HAP-1 (cell line): ENCODE measurements at places on chromosomes 4 and X.

DNA sequence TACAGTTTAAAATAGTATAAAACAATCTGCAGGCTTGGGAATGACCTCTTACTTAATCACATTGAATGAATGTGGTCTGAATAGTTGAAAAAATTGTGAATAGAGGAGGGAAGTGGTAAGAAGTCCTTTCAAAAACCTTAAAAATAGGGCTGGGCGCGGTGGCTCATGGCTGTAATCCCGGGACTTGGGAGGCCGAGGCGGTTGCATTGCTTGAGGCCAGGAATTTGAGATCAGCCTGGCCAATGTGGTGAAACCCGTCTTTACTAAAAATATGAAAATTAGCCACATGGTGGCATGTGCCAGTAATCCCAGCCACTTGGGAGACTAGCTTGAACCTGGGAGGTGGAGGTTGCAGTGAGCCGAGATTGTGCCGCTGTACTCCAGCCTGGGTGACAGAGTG, 36.5 kb downstream of the HERC3 start:
- no peak for DNase-seq

GRCh38 chrX:136146614-136147314, 569 bp upstream of the FHL1 start:
- DNase-seq = peak; percentile 28

GRCh38 chrX:57899064-57899463, 11.2 kb downstream of the ZXDA start:
- DNase-seq = no peak

GRCh38 chr4:166318810-166319525, 445.9 kb downstream of the TLL1 start:
- DNase-seq = no peak

DNA sequence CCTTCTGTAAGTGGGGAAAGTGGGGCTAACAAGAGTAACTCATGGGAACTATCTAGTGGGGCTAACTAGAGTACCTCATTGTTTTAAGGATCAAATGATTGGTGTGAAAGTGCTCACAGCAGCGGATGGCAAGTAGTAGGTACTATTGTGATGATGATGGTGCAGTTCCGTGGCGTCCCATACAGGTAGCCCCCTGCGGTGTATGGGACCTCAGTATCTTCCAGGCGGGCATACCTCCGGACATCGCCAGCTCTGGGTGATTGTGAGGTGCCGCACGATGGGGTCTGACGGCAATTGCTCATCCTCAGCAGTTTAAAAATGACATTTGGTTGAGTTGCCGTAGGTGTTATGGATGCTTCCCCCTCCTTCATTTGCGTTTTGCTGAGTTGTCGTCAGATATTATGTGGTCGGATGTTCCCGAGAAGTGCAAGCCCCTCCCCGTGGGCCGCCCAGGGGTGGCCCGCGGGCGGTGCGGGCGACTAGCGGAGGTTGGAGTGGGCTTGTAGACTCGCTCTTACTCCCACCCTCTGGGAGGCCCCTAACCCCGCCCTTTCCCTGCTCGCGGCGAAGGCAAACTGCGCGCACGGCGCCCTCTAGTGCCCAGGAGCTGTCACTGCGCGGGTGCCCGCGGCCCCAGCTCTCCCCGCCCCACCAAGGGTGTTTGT, 18.3 kb upstream of the GPR101 start:
- DNase-seq = peak; percentile 76

DNA sequence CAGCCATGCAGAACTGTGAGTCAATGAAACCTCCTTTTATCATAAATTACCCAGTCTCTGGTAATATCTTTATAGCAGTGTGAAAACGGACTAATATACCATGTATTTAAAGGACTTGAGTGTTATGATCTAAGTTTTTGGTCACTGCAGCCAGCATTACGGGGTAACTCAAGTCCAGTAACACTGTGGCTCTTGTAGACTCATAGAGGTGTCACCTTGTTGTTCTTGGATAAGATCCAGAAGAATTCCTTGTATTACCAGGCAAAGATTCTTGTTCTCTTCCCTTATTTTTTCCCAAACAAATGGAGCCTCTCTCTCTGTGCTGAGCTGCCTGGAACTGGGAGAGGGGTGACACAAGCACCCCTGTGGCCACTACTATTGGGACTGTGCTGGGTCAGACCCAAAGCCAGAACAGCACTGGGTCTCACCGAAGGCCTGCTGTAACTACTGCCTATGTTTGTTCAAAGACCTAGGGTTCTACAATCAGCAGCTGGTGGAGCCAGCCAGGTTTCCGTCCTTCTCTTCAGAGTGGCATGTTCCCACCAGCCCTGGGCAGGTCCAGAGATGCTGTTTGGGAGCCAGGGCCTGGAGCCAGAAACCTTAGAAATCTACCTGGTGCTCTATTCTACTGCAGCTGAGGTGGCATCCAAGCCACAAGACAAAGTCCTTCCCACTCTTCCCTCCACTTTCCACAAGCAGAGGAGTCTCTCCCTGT, 43.7 kb upstream of the MED14 start:
- DNase-seq = no peak

DNA sequence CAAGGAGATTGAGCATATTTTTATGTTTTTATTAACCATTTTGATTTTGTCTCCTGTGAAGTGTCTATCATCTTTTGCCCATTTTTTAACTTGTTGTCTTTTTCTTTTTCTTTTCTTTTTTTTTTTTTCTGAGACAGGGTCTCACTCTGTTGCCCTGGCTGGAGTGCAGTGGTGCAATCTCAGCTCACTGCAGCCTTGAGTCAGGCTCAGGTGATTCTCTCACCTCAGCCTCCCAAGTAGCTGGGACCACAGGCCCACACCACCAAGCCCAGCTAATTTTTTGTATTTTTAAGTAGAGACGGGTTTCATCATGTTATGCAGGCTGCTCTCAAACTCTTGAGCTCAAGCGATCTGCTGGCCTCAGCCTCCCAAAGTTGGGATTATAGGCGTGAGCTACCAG, 4.6 kb upstream of the ADD1 start:
- DNase-seq = no peak

GRCh38 chr4:186137196-186137794, 32.8 kb downstream of the FAM149A start:
- DNase-seq = peak; percentile 31

- no peak for DNase-seq
Measured at GRCh38 chr4:144894573-144894972, 203.4 kb downstream of the ANAPC10 start.

DNA sequence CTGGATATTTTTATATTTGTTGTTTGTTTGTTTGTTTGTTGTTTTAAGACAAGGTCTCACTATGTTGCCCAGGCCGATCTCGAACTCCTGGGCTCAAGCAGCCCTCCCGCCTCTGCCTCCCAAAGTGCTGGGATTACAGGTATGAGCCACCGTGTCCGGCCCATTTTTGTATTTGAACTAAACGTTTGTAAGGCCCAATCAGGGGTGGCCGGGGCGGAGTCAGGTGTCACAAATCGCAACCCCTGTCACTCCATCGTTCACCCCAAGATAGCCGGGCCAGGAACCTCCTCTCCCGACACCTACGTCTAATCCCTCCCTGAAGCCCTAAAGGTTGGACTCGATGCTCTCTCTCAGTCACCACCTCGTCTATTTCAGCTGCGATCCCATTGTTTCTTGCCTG, 722 bp upstream of the EFHC2 start:
- DNase-seq = peak; percentile 61

GRCh38 chrX:113399506-113400192, 559.0 kb upstream of the AMOT start:
- DNase-seq = no peak

- peak; percentile 77 for DNase-seq
Measured at GRCh38 chr4:151801547-151802516, 41.0 kb upstream of the GATB start.

DNA sequence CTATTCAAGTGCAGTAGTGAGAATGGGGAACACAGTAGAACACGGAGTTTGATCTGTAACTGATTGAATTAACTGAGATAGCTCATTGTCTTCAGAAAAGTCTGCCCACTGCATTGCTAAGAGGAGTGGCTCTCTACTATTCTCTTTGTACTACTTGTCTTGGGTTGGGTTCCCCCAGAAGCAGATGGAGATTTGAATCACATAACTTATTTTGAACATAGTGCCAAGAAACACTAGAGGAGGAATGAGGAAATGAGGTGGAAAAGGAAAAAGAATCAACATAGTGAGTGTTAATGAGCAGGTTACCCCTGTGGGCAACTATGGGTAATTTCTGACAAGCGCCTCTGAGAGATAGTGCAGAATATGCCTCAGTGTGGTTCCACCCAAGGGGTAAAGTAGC, 362.7 kb downstream of the STIM2 start:
- DNase-seq = no peak

DNA sequence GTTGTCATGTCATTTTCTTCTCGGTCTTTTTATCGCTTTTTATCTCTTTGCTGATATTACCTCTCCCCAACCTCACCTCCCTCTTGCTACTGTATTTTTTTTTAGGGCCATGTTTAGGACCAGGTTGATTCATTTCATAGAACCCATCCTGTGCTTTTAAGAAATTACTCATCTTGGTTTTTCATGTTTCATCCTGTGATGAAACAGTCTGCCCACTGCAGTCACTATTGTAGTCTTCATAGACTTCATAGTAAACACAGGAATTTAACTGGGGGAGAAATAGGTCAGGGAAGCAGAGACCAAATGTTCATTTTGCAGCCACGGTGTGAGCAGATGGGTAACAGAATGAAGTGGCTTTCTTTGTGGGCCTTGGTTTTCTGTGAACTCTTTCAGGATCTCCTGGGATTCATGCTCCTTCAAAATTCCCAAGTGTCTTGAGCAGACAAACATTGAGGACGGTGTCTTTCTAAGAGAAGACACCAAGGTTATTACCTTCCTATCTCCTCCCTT, 161.8 kb downstream of the NAA11 start:
- no peak for DNase-seq

DNA sequence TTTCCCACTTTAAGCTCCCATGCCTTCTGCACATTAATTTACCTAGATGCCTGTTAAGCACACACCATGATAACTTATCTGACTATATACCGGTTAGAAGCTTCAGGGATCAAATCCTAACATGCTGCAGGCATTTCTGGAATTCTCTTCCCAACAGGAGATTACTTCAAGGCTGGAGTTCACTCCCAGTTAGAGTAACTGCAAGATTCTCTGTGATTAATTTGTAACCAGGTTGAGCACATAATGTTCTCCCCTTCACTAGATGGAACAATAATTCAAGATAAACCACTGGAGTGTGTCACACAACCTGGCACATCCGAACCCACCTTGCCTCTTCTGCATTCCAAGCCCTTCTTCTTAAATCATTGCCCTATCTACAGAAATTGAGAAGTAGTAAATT, 11.8 kb upstream of the UGT2A3 start:
- no peak for DNase-seq

DNA sequence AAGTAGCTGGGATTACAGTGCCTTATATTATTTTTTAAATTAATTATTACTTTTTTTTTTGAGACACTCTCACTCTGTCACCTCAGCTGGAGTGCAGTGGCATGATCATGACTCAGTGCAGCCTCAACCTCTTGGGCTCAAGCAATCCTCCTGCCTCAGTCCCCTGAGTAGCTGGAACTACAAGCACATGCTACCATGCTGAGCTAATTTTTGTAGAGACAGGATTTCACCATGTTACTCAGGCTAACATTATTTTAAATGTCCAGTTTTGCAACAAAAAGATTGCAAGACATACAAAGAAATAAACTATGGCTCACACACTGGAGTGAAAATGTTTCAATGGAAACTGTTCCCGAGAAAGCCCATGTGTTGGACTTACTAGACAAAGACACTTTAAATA, 59.2 kb downstream of the MND1 start:
- no peak for DNase-seq

GRCh38 chr4:89745708-89746107, 91.3 kb downstream of the SNCA start:
- no peak for DNase-seq

- DNase-seq = no peak
Measured at GRCh38 chrX:101208152-101208905, 11.3 kb upstream of the DRP2 start.

- peak; percentile 12 for DNase-seq
Measured at GRCh38 chr4:96993560-96993959, 1149.7 kb downstream of the STPG2 start.

- DNase-seq = no peak
Measured at GRCh38 chr4:3666263-3666662, 99.9 kb upstream of the ADRA2C start.

GRCh38 chr4:55249476-55249875, 96.6 kb upstream of the SRD5A3 start:
- DNase-seq = no peak

DNA sequence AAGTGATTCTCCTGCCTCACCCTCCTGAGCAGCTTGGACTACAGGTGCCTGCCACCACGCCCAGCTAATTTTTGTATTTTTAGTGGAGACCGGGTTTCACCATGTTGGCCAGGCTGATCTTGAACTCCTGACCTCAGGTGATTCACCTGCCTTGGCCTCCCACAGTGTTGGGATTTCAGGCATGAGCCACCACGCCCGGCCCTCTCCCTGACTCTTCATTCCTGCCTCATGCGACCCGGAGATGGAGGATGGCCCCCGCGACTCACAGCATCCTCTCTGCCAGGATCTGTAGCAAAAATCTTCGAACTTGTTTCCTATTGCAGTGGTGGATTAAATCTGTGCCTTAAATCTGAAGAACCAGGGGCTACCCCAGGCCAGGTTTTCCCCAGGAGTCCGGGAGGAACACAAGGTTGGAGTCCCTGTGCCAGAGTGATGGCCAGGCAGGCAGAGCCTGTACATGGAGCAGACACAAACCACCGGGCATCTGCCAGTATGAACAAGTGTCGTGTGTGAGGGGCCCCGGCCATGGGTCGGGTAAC, 11.5 kb downstream of the CPLX1 start:
- no peak for DNase-seq

DNA sequence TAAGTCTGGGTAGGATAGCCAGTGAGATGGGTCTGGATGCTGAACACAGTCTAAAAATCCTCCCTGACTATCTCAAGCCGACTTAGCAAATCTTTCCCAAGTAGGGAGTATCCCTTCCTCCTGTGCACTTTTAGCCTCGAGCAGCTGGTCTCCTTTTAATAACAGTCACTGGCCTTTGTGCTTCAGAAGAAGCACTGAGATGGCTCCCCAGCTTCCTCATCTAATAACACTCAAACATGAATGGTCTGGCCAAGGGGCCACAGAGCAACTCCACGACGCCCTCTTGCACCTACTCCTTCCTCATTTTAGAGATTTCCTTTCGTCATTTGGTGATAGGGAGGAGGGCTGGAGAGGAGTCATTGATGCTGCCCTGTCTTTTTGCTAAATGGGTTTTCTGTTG, 78.8 kb upstream of the TMEM150C start:
- no peak for DNase-seq

- DNase-seq = no peak
Measured at GRCh38 chrX:120486786-120487185, 17.7 kb upstream of the LAMP2 start.

DNA sequence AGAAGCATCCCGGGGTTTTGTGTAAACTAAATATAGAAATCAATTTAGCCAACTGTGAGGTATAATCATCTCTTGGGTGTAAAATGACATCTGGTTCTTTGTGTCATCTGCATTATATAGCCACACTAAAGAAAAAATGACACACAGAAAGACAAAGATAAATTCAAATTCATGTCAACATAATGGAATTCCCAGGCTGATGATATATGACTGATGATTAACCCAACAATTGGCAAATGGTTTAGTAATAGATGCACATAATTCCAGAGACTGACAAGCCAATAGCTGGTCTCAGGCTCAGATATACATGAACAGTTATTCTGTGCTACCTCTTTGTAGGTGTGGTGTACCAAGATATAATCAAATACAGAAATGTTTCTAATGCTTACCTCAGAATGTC, 375.4 kb upstream of the PITX2 start:
- no peak for DNase-seq
